ENCODE measurements at places on chromosomes 16 and 17. TPM values are rescaled to one million over a fixed set of nuclear protein-coding genes. Genes with fewer than 3 reads are reported as not detected.

NDUFB10 gene
- total RNA-seq: 69.3 TPM

PHOSPHO1 gene
- total RNA-seq: 0.29 TPM

CYGB gene
- not detected for total RNA-seq

KRT16 gene
- total RNA-seq: not detected

PRSS22 gene
- total RNA-seq: 1.1 TPM

ITFG1 gene
- total RNA-seq: 23.4 TPM

HS3ST3B1 gene
- total RNA-seq: 10.8 TPM

AOC2 gene
- 8.8 TPM for total RNA-seq

COIL gene
- total RNA-seq: 16.6 TPM

ARHGAP27 gene
- total RNA-seq: 42.6 TPM

LRRC3C gene
- not detected for total RNA-seq

ACAP1 gene
- total RNA-seq: 708 TPM

HSD17B1 gene
- 1.3 TPM for total RNA-seq

TNFSF13 gene
- total RNA-seq: 4.3 TPM

AATK gene
- total RNA-seq: 0.48 TPM

HAS3 gene
- total RNA-seq: 1.2 TPM

LDAF1 gene
- total RNA-seq: 12.2 TPM

FNDC8 gene
- not detected for total RNA-seq

EPOP gene
- total RNA-seq: 30.3 TPM

ITGAX gene
- 79.3 TPM for total RNA-seq

RNF227 gene
- total RNA-seq: 2.5 TPM

MYH8 gene
- total RNA-seq: not detected

OTOA gene
- 0.58 TPM for total RNA-seq

HIC1 gene
- 21.4 TPM for total RNA-seq

PPP1R27 gene
- not detected for total RNA-seq

KRT40 gene
- not detected for total RNA-seq

DEXI gene
- 24.4 TPM for total RNA-seq

SCIMP gene
- total RNA-seq: not detected

CORO6 gene
- 13.9 TPM for total RNA-seq

OMG gene
- 1.1 TPM for total RNA-seq

TMEM114 gene
- total RNA-seq: not detected

GAS2L2 gene
- 0.17 TPM for total RNA-seq

NPIPB9 gene
- 3.4 TPM for total RNA-seq

SRCIN1 gene
- total RNA-seq: 0.72 TPM

ARL5C gene
- total RNA-seq: 0.16 TPM

HOXB9 gene
- total RNA-seq: 15.0 TPM

MYO18A gene
- 51.2 TPM for total RNA-seq

ATP1B2 gene
- 0.30 TPM for total RNA-seq

DOC2A gene
- not detected for total RNA-seq

IGF2BP1 gene
- total RNA-seq: 0.32 TPM

CACNG4 gene
- not detected for total RNA-seq

CACNG5 gene
- total RNA-seq: not detected
